ENCODE measurements at places on chromosomes 11 and 22. TPM values are rescaled to one million over a fixed set of nuclear protein-coding genes. Genes with fewer than 3 reads are reported as not detected.

DNA sequence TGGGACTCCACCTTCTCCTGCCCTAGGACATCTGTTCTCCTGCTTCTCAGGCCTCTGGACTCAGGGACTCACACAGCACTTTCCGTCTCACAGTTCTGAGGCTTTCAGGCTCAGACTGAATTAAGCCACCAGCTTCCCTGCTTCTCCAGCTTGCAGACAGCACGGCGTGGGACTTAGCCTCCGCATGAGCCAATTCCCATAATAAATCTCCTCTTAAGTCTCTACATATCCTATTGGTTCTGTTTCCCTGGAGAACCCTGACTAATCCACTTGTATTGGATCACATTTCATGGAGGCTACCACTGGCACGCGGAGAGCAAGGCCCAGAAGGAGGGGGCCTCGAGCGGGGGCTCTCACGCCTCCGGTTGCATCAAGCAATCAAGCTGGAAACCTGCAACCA is 1313.6 kb downstream of the TBC1D22A start:
- DNase-seq: no peak

DNA sequence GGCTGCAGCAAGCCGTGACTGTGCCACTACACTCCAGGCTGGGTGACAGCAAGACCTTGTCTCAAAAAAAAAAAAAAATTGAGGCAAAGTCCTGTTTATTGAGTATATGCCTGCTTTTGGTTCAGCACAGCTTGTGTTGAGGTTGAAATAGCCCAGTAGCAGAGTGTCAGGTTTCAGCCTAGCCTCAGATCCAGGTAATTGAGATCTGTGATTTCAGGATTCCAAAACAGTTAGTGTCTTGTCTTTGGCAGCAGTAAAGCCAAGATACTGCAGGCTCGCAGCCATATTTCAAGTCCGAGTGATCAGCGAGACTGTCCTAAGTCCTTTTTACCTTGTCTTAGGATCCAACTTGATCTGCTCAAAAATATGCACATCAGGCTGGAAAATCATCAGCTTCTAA is 27.0 kb downstream of the CUL5 start:
- no peak for DNase-seq

- no peak for DNase-seq
Measured at GRCh38 chr11:62472063-62472884, 53.4 kb downstream of the SCGB1A1 start.

DNA sequence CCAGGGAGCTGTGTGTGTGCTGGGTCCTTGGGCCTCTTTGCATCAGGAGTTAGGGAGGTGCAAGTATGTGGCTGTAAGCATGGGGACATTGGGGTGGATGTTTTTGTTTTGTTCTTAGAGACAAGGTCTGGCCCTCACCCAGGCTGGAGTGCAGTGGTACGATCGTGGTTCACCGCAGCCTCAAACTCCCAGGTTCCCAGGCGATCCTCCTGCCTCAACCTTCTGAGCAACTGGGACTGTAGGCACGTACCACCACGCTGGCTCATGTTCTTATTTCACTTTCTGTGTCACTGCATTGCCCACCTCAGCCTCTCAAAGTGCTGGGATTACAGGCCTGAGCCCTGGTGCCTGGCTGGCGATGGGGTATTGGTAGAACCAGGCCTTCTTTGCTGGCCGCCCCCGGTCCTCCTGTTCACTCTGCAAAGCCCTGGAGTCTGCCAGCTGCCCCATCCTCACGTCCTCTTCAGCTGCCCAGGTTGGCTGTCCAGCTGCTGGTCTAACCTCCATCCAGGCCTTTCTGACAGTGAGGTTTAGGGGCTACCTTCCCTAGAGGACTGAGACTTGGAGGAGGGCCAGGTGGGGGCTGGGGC is 851 bp upstream of the GRAMD4 start:
- DNase-seq: no peak

GRCh38 chr11:75386942-75387630 is 12.2 kb upstream of the RPS3 start:
- DNase-seq: no peak

SLC29A2 gene
- total RNA-seq: 7.5 TPM

SLC22A12 gene
- total RNA-seq: not detected

MMP8 gene
- 0.33 TPM for total RNA-seq

Measured in breast epithelium (tissue), 4 donors.